CD4-positive, alpha-beta T cell treated with Interleukin-6 at 100 ng/mL for 8 hours (primary cell): ENCODE measurements at places on chromosomes 6 and 20.

DNA sequence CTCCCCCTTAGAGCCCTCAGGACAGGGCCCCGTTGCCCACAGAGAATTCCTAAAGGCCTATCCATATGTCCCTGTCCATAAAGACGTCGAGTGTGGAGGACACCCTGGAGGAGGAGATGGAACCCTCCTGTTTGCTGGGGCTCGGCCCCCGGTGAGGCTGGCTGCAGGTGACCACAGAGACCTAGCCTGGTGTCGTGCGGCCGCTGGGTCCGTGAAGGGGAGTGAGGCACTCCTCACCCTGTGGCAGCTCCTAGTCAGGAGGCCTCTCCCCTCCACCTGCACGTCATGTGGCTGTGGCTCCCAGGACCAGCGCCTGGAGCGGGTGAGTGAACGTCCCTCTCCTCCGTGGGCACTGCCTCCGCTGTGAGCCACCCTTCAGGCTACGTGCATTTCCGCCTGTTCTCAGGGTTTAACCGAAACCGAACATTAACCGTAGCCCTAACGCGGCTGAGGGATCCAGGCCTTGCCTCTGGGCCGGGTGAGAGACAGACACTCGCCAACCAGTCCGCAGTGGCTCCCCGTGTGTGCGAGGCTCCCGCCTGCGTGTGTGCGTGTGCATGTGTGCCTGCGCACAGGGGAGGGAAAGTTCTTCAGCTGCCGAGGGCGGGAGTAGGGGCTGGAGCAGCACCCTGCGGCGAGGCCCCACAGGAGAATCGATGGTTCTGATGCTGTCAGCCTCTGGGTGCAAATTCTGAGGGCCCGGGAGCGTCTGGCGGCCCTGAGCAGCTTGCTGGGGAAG is 5.9 kb upstream of the TCEA2 start:
- no peak for DNase-seq

- DNase-seq: no peak
Observed at GRCh38 chr6:150767571-150768018, 97.9 kb upstream of the MTHFD1L start.

DNA sequence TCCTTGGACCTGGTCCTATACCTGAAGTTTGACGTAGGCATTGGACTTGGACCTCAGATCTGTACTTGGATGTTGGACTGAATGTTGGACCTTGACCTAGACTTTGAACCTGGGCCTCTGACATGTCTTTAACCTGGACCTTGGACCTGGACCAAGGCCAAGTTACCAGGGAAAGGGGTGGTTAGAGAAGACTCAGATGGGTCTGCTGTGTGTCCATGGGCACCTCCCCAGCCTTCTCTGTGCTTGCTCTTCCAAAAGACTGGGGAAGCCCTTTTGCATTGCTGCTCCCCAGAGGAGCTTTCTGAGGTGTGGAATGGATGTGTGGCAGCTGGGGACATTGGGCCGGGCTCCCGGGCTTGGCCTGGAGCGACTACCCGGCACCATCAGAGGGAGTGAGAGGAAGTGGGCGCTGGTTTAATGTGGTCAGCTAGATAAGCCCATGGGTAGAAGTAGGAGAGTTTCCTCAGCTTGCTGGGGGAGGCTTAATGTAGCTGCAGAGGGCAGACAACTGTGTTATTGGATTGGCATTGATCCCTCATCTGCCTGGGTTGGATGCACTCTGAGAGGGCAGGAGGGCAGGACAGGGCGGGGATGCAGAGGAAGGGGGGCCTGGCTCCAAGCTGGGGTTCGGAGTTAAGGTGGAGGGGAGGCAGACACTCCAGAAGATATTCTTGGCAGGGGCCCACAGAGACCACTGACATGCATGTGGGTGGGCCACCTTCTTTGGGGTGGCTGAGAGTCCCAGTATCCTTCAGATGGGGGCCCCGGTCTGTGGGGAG is 4.2 kb downstream of the SCRT2 start:
- DNase-seq: no peak

DNA sequence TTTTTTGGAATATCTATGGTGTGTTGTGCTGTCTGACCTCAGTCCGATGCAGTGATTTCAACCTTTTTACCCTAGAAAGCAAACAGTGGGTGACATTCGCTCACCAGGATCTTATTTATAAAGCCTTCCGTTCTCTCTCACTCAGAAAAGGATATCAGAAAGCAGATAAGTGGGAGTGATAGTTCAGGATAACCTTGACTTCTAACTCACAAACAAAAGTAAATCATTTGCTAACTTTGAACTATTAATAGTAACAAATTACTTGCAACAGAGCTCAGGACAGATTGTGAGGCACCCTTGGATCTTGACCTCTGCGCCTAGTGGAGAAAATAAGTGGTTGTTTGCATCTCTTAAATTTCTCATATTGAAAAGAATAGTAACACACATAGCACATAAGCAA is 637.1 kb upstream of the CITED2 start:
- no peak for DNase-seq

DNA sequence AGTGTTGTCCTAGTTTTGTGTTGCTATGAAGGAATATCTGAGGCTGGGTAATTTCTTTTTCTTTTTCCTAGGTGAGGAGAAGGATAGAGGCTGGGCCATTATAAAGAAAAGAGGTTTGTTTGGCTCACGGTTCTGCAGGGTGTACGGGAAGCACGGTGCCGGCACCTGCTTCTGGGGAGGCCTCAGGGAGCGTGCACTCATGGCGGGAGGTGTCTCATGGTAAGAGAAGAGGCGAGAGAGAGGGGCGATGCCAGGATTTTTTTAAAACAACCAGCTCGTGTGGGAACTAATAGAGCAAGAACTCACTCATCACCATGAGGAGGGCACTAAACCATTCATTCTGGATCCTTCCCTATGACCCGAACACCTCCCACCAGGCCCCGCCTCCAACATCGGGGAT is 14.2 kb upstream of the NPBWR2 start:
- DNase-seq: no peak

DNA sequence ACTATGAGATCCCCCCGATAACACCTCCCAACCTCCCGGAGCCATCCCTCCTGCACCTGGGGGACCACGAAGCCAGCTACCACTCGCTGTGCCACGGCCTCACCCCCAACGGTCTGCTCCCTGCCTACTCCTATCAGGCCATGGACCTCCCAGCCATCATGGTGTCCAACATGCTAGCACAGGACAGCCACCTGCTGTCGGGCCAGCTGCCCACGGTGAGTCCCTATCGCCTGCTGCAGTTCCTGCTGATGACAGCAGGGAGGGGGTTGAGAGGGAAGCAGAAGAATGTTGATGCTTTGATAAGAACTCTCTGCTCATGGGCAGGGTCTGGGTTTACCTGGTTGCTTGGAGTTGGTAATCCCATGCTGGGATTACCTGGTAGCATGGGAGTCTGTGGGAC is 91.9 kb downstream of the TOX2 start:
- no peak for DNase-seq

DNA sequence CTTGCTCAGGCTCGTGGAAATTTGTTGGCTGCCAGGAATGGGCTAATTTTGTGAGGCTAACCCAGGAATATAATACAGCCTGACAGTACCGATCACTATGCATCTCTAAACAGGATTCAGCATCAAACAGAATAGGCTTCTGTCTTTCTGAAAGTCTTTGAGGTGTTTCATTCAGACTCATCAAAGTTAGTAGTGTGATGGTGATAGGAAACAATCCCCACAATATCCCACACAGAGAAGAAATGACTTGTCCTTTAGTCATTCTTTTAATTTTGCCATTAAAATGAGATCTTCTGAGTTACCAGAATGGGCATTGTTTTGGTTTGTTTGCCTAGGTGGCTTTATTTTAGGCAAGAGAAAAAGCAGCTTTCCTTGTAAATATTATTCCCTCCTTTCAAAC is 54.3 kb downstream of the FAM229B start:
- DNase-seq: no peak

- DNase-seq: no peak
Observed at GRCh38 chr20:20992277-20992676, 113.9 kb downstream of the LINC00237 start.

DNA sequence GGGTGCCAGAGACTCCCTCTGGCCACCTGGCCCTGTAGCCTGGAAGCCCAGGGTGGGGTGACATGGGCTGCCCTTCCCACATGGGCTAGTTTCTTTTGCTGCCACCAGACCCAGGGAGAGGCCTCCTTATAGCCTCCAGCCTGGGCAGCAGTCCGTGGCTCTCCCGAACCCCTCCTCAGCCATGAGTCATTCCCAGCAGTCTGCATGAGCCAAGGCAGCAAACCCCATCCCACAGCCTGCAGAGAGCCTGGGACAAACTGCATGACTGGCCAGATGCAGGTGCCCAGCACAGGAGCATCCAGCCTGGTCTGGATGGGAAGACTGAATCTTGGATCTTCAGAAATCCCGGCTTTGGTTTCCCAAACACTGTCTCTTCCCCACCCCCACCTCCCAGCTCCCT is 75.7 kb downstream of the MRPL14 start:
- no peak for DNase-seq

- DNase-seq: no peak
Observed at GRCh38 chr6:133945158-133945557, 7.9 kb upstream of the TBPL1 start.

GRCh38 chr20:36121981-36122930 is 32.3 kb upstream of the EPB41L1 start:
- no peak for DNase-seq

GRCh38 chr6:148479497-148479896 is 136.9 kb downstream of the SASH1 start:
- DNase-seq: no peak

DNA sequence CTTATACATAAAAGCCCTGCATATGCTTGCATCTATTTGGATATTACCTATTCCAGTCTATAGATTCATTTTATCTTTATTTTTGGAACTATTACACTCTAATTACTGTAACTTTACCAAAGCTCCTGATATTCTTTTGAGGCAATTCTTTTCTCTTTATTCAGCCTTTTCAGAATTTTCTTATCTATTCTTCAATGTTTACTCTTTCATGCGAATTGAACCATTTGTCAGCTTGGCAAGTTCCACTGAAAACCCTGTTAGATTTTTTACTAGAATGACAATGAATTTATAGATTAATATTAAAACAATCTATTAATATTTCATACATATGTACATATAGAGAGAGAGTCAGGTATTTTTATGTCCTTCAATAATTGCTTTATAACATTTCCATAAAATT is 554 bp upstream of the MEP1A start:
- no peak for DNase-seq

GRCh38 chr20:51262240-51262639 is 239.3 kb upstream of the KCNG1 start:
- no peak for DNase-seq
